ENCODE measurements at places on chromosomes 6 and 20.

DNA sequence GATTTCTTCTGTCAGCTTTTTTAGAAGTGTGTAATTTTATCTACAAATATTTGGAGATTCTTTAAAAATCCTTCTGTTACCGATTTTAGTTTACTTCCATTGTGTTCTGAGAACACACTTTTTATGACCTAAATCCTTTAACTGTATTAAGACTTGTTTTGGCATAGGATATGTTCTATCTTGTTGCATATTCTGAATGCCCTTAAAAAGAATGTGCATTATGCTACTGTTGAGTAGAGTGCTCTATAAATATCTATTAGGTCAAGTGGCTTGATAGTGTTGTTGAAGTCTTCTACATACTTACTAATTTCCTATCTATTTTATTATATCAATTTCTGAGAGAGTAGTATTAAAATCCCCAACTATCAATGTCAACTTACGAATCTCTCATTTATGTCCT is 502.2 kb downstream of the MAFB start:
- DNase-seq: no peak

DNA sequence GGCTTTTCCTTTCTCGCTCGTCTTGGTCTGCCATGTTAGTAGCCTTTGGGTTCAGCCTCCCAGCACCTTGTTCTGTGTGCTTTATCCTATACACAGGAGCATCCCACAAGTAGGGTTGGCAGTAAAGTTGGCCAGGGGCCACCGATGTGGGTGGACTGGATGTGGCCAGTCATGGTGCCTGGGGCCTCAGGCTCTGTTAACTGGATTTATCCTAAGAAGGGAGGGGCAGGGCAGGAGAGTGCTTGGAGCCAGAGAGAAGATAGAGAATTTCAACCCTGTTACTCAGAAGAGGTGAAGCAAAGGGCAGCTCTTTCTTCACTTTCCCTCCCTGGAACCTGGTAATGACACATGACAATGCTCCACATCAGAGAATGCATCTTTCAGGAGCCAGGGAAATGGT is 14.1 kb upstream of the SIRPB2 start:
- no peak for DNase-seq

DNA sequence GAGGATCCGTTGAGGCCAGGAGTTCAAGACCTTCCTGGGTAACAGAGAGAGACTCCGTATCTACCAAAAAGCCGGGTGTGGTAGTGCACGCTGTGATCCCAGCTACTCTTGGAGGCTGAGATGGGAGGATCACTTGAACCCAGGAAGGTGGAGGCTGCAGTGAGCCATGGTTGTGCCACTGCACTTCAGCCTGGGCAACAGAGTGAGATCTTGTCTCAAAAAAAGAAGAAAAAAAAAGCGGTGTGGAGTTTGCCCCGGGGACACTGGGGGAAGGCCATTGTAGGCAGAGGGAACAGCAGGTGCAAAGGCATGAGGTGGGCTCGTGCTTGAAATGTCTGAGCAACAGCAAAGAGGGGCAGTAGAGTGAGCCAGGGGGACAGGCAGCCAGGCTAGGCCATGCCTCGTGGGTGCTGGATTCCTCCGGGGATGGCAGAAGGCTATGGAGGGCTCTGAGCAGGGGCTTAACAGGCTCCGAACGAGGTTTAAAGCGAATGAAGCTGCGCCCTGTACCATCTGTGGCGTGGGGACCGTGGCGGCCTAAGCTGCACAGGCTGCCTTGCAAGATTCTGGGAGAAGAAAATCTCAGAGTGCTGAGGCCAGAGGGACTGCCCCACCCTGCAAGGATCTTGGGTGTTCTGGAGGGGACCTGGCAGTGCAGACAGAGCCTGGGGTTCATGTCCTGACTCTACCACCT is 36.9 kb upstream of the NOL4L start:
- no peak for DNase-seq

DNA sequence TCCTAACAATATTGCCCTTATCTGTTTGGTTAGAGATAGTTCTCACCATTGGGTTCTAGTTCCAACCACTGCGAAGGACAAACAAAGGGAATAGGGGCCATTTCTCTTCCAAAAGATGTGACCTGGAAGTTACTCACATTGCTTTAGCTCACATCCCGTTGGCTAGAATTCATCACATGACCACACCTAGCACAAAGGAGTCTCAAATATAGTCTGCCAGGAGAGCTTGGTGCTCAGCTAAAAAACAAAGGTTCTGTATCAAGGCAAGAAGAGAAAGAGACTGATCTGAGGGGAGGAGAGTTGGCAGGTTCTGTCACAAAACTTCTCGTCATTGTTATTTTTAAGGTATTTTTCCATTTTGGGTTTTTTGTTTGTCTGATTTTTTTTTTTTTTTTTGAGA is 69.8 kb upstream of the GNRH2 start:
- no peak for DNase-seq
